ENCODE measurements at places on chromosomes 12 and 14. TPM values are rescaled to one million over a fixed set of nuclear protein-coding genes. Genes with fewer than 3 reads are reported as not detected.

DNA sequence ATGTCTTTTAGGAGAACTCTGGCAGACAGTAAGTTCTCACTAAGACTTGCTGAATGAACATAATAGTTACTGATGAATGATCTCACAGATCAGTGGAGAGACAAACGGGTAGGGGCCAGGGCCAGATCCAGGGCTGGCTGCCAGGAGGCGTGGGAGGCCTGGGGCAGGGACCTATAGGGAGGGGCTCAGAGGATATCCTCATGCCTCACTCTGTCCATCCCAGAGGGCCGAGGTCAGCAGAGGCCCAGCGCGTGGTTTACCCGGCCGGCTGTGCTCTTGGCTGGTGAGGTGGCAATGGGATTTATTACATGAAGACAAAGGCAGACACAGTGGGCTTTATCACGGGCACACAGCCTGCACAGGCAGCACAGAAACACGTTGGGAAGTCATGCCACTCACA is 85.4 kb downstream of the CHGA start:
- H3K36me3 ChIP-seq, result no peaks in the 10 kb centered on the region
- DNase-seq, result no peak
- peaks cover 34% of the 10 kb centered on the region for H3K4me1 ChIP-seq
- H3K27me3 ChIP-seq, result no peaks in the 10 kb centered on the region

GRCh38 chr12:91397866-91398532 is 215.4 kb upstream of the DCN start:
- no peaks in the 10 kb centered on the region for H3K4me1 ChIP-seq
- no peak overlapping the region for H3K27ac ChIP-seq
- H3K27me3 ChIP-seq, result no peaks in the 10 kb centered on the region
- no peaks in the 10 kb centered on the region for H3K36me3 ChIP-seq

DNA sequence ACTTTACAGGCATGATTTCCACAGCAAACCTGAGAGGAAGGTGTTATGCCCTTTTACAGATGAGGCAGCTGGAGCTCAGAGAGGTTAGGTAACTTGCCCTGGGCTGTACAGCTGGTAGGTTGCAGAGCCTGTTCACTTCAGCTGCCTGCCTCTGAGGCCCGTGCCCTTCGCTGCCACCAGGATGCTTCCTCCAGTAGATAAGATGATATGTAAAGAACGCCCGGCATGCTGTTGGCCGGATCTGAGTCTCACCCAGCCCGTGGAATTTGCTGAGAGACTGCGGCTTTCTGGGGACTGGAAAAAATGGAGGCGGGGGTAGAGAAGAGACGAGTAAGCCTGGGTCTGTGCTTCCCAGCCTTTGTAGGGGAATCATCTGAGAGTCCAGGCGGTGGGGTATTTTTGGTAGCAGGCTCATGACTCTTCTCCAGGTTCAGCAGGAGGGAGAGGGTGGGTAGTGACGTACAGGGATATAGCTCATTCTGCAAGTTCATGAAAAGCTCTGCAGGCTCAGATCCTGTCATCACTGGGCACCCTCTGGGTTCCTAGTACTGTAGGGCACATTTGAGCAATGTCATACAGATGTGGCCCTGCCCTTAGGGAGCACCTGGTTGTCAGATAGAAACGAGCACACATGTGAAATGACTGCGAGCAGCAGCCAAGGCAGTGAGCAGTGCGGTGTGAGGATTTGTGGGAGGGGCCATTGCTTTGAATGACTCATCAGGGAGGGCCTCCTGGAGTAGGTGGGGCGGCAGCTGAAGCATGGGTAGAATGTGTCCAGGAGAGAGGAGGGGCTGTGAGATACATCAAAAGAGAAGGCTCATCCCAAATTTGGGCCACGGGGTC is 159.4 kb downstream of the TSPAN9 start:
- H3K4me1 ChIP-seq, result peaks cover 9% of the 10 kb centered on the region
- no peak overlapping the region for H3K27ac ChIP-seq
- DNase-seq, result no peak
- H3K4me3 ChIP-seq, result no peak overlapping the region

GRCh38 chr12:65372574-65372973 is 94.1 kb downstream of the MSRB3 start:
- no peaks in the 10 kb centered on the region for H3K4me1 ChIP-seq
- H3K36me3 ChIP-seq, result no peaks in the 10 kb centered on the region
- no peak overlapping the region for H3K27ac ChIP-seq

The SNAPC1 gene
- 6.2 TPM for total RNA-seq

The LRRK2 gene
- 415 TPM for total RNA-seq

The ALDH2 gene
- 329 TPM for total RNA-seq

DNA sequence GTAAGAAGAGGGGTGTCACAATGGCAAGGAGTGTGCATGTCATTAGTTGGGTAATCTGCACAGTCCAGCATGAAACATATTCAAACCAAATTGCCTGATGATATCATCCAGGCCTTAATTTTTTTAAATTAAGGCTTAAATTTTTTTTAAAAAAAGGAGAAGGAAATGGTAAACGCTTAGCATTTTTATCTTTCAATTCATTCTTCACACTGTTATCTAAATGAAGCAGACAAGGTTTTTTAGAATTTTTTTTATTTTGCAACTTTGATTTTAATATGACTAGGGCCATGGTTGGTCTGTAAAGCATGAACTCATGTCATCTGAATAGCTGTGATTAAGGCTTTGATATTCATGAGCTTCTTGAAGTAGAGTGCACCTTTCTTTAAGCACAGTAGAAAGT is 362.5 kb downstream of the SYT1 start:
- H3K36me3 ChIP-seq, result no peaks in the 10 kb centered on the region
- H3K4me3 ChIP-seq, result no peak overlapping the region
- no peaks in the 10 kb centered on the region for H3K27me3 ChIP-seq
- no peak overlapping the region for H3K27ac ChIP-seq
- no peaks in the 10 kb centered on the region for H3K4me1 ChIP-seq

GRCh38 chr12:103742349-103742932 is 98.6 kb downstream of the NT5DC3 start:
- H3K4me1 ChIP-seq, result no peaks in the 10 kb centered on the region
- H3K27ac ChIP-seq, result no peak overlapping the region
- H3K36me3 ChIP-seq, result no peaks in the 10 kb centered on the region
- H3K4me3 ChIP-seq, result no peak overlapping the region
- no peaks in the 10 kb centered on the region for H3K27me3 ChIP-seq
- no peak for DNase-seq

The RASSF9 gene
- 7.9 TPM for total RNA-seq

The KLHL33 gene
- 0.29 TPM for total RNA-seq

- no peaks in the 10 kb centered on the region for H3K4me1 ChIP-seq
- H3K4me3 ChIP-seq, result no peak overlapping the region
- no peak overlapping the region for H3K27ac ChIP-seq
- peaks cover 5% of the 10 kb centered on the region for H3K27me3 ChIP-seq
These were observed 8.7 kb downstream of the KCNA5 start for GRCh38 chr12:5052348-5052747.

The MORN3 gene
- total RNA-seq, result 0.67 TPM

DNA sequence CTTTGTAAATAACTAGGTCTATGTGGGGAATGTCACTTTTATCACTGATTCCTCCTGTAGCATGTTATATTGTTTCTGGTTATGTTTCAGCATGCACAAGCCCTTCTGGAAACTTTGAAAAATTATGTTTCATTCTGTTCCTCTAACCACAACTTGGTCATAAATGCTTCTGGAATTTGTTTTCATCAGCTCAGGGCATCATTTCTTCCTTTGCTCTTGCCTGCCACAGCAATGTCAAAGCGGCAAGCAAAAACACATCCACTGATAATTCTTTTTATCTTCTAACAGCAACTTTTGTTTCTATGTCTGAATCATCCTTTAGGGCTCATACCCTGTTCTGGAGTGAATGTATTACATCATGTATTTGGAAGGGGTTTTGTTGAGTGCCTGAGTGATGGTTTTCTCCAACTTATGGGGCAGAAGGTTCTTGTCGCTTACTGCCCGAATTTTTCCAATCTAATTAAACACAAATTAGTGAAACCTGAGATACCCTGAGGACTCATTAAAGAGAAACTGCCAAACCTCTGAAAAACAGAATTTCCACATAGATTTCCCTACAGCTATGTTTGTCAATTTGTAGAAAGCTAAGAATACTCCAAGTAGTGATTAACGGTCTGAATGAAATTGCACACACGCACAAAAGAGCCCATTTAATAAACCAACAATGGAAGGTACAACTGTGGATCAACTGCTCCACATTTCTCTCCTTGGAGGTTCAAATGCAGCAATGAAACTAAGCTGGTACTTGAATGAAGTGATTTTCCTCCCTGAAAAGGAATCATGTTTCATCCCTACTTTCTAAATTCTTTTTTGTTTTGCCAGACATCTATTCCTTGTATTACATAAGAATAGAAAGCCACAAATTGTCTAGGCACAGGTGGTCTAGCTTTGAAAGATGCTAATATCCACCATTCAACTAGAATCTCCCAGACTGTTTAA is 173.5 kb upstream of the KRR1 start:
- H3K27ac ChIP-seq, result no peak overlapping the region
- H3K36me3 ChIP-seq, result no peaks in the 10 kb centered on the region
- no peak for DNase-seq
- no peaks in the 10 kb centered on the region for H3K4me1 ChIP-seq
- H3K4me3 ChIP-seq, result no peak overlapping the region

The FGF6 gene
- not detected for total RNA-seq

GRCh38 chr14:42980419-42980818 is 1373.7 kb downstream of the LRFN5 start:
- H3K4me1 ChIP-seq, result no peaks in the 10 kb centered on the region
- H3K27me3 ChIP-seq, result no peaks in the 10 kb centered on the region
- no peak overlapping the region for H3K27ac ChIP-seq

- no peak overlapping the region for H3K4me3 ChIP-seq
- H3K27ac ChIP-seq, result no peak overlapping the region
- no peak for DNase-seq
- H3K27me3 ChIP-seq, result no peaks in the 10 kb centered on the region
These were observed 37.4 kb upstream of the C12orf71 start for GRCh38 chr12:27119797-27120196.

The HAL gene
- 6.2 TPM for total RNA-seq

The DNAI7 gene
- total RNA-seq, result 0.49 TPM

- no peaks in the 10 kb centered on the region for H3K36me3 ChIP-seq
- no peaks in the 10 kb centered on the region for H3K4me1 ChIP-seq
- H3K4me3 ChIP-seq, result no peak overlapping the region
These were observed 77.0 kb downstream of the ADGRD1 start for GRCh38 chr12:131030472-131031328.

The TSPAN9 gene
- 81.2 TPM for total RNA-seq

The SOAT2 gene
- not detected for total RNA-seq

DNA sequence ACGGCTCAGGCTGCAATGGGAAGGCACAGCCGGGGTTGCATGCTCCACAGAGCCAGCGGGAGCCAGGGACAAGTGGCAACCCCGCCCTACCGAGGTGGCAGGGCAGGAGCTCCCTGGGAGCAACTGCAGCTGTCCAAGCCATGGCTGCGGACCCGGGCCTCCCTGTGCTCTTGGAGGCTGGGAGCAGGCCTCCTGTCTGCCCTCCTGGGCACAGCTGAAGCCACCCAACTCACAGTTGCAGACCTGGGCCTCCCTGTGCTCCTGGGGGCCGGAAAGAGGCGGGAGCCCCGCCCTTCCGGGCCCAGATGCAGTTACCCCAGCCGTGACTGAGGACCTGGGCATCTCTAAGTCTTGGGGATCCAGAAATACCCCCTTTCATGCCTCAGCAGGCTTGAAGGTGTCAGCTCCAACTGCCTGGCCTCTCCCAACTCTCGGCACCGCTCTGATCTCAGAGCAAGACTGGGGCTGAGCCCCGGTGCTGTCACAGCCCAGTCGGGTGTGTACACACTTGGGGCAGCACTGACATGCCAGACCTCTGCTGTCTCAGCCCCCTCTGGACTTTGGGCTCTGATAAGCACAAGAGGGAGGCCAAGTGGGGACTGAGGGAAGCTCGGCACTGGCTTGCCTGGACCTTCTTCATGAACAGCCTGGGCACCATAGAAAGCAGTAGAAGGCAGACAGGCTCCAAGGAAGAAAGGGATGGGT is 7.5 kb upstream of the RASSF9 start:
- H3K27me3 ChIP-seq, result no peaks in the 10 kb centered on the region
- H3K27ac ChIP-seq, result no peak overlapping the region
- no peaks in the 10 kb centered on the region for H3K4me1 ChIP-seq
- H3K4me3 ChIP-seq, result no peak overlapping the region

- peaks cover 44% of the 10 kb centered on the region for H3K36me3 ChIP-seq
- no peaks in the 10 kb centered on the region for H3K27me3 ChIP-seq
- H3K4me3 ChIP-seq, result no peak overlapping the region
- H3K4me1 ChIP-seq, result peaks cover 15% of the 10 kb centered on the region
These were observed 2.2 kb upstream of the DIABLO start for GRCh38 chr12:122228092-122228491.

The TMEM30B gene
- total RNA-seq, result 22.5 TPM

GRCh38 chr14:69955855-69956845 is 76.9 kb downstream of the SMOC1 start:
- H3K4me1 ChIP-seq, result no peaks in the 10 kb centered on the region
- no peaks in the 10 kb centered on the region for H3K36me3 ChIP-seq
- no peak for DNase-seq
- H3K27ac ChIP-seq, result no peak overlapping the region

- DNase-seq, result no peak
- no peaks in the 10 kb centered on the region for H3K36me3 ChIP-seq
- no peak overlapping the region for H3K27ac ChIP-seq
- peaks cover 3% of the 10 kb centered on the region for H3K4me1 ChIP-seq
- no peaks in the 10 kb centered on the region for H3K27me3 ChIP-seq
- no peak overlapping the region for H3K4me3 ChIP-seq
These were observed 274.3 kb upstream of the FAR2 start for GRCh38 chr12:28874758-28875157.

GRCh38 chr12:59890896-59891579 is 295.2 kb downstream of the SLC16A7 start:
- H3K27ac ChIP-seq, result no peak overlapping the region
- no peaks in the 10 kb centered on the region for H3K4me1 ChIP-seq
- H3K27me3 ChIP-seq, result no peaks in the 10 kb centered on the region

DNA sequence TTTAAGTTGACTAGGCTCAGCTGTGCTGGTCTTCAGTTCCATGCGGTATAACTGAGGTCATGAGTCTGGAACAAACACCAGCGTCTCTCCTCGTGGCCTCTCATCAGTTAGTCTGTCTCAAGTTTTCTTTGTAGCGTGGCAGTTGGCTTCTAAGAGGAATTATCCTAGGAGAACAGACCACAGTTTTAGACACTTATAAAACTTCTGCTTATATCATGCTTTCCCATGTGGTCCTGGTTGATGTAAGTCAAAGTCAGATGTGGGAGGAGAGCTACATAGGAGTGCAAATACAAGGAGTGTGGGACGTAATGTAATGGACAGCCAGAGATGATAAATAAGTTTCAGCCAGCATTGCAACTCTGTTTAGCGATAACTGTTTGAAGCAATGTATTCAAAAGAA is 14.8 kb downstream of the PLEKHA5 start:
- no peaks in the 10 kb centered on the region for H3K4me1 ChIP-seq
- DNase-seq, result no peak
- no peaks in the 10 kb centered on the region for H3K27me3 ChIP-seq
- H3K4me3 ChIP-seq, result no peak overlapping the region
- H3K27ac ChIP-seq, result no peak overlapping the region
- H3K36me3 ChIP-seq, result no peaks in the 10 kb centered on the region

- DNase-seq, result no peak
- peak overlapping the region; percentile 77 for H3K27ac ChIP-seq
- peaks cover 95% of the 10 kb centered on the region for H3K4me1 ChIP-seq
- no peak overlapping the region for H3K4me3 ChIP-seq
These were observed 30.6 kb upstream of the RPLP0 start for GRCh38 chr12:120231316-120232011.

The GLT1D1 gene
- total RNA-seq, result 3.5 TPM

GRCh38 chr12:54221402-54221984 is 32.7 kb upstream of the SMUG1 start:
- no peaks in the 10 kb centered on the region for H3K36me3 ChIP-seq
- no peak overlapping the region for H3K4me3 ChIP-seq
- no peak overlapping the region for H3K27ac ChIP-seq
- peaks cover 10% of the 10 kb centered on the region for H3K27me3 ChIP-seq
- H3K4me1 ChIP-seq, result peaks cover 14% of the 10 kb centered on the region

Data from upper lobe of right lung (tissue), 1 donor.